Uterus (tissue), 4 donors: ENCODE measurements at places on chromosomes 16 and 17. TPM values are rescaled to one million over a fixed set of nuclear protein-coding genes. Genes with fewer than 3 reads are reported as not detected.

SMIM5 gene
- 2.2 TPM for total RNA-seq

DPEP2 gene
- total RNA-seq: 2.3 TPM

NXN gene
- total RNA-seq: 24.1 TPM

PRPSAP2 gene
- 45.6 TPM for total RNA-seq

LAT gene
- 1.5 TPM for total RNA-seq

CCL16 gene
- total RNA-seq: 1.6 TPM

GDPD3 gene
- total RNA-seq: 1.4 TPM

FBXW10 gene
- 0.07 TPM for total RNA-seq

ARHGAP44 gene
- total RNA-seq: 2.6 TPM

MPO gene
- not detected for total RNA-seq

TEX19 gene
- not detected for total RNA-seq

PTGES3L gene
- not detected for total RNA-seq

CCDC182 gene
- not detected for total RNA-seq

GNGT2 gene
- not detected for total RNA-seq

TBX2 gene
- 38.4 TPM for total RNA-seq

AOC2 gene
- not detected for total RNA-seq
